ENCODE measurements at places on chromosomes 4 and X. TPM values are rescaled to one million over a fixed set of nuclear protein-coding genes. Genes with fewer than 3 reads are reported as not detected.

The ZNF674 gene
- 6.9 TPM for total RNA-seq

The MUC7 gene
- not detected for total RNA-seq

The YY2 gene
- total RNA-seq = 1.8 TPM

The PAGE4 gene
- total RNA-seq = not detected

The HAND2 gene
- total RNA-seq = 0.71 TPM

The DMRTC1B gene
- not detected for total RNA-seq

The ZNF630 gene
- total RNA-seq = 3.0 TPM

The LARP7 gene
- 37.4 TPM for total RNA-seq

The CITED1 gene
- 0.17 TPM for total RNA-seq

The TBX22 gene
- not detected for total RNA-seq

The SUPT20HL1 gene
- total RNA-seq = not detected

The ACSL4 gene
- total RNA-seq = 100 TPM

The KCNE5 gene
- 0.29 TPM for total RNA-seq

The XG gene
- 0.06 TPM for total RNA-seq

The LANCL3 gene
- total RNA-seq = 1.5 TPM

The CXCR3 gene
- total RNA-seq = not detected

The TBCK gene
- total RNA-seq = 35.6 TPM

The SPIN2A gene
- total RNA-seq = 0.17 TPM

The AMTN gene
- not detected for total RNA-seq

The SERPINA7 gene
- not detected for total RNA-seq

The BEX5 gene
- not detected for total RNA-seq

The SGMS2 gene
- total RNA-seq = 80.2 TPM

The PKD2 gene
- total RNA-seq = 42.1 TPM

The SMARCA1 gene
- 42.6 TPM for total RNA-seq

The ADH1B gene
- total RNA-seq = not detected

The VSIG4 gene
- not detected for total RNA-seq

The RIPPLY1 gene
- not detected for total RNA-seq

The NPFFR2 gene
- total RNA-seq = not detected

The MAGED4 gene
- 12.6 TPM for total RNA-seq

The ATG4A gene
- 13.3 TPM for total RNA-seq

All from LHCN-M2 (cell line).